ENCODE measurements at places on chromosomes 11 and 22.

- no peak for DNase-seq
Measured at GRCh38 chr11:109338131-109338530, 83.9 kb upstream of the C11orf87 start.

DNA sequence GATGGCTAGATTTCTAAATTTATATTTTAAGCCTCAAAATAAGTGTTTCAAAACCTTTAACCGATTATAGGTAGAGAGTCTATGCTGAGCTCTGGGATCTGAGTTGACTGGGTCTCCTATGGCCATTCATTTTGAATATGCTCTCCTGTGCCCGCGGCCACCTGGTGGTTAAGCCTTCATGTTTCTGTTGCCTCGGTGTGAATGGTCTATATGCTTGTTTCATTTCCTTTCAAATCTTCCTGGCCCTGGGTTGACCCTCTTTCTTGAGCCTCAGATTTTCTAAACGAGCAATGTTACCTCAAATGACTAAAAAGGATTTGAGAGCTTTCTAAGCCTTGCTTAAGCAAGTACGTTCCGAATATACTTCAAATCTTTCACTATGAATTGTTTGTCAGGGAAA, 789.4 kb upstream of the KIRREL3 start:
- no peak for DNase-seq

- DNase-seq, result no peak
Measured at GRCh38 chr11:84581083-84581482, 1046.1 kb downstream of the DLG2 start.

GRCh38 chr11:8202516-8203413, 33.9 kb upstream of the RIC3 start:
- DNase-seq, result no peak

GRCh38 chr22:32839831-32840584, 38.5 kb downstream of the TIMP3 start:
- DNase-seq, result peak; percentile 10

- no peak for DNase-seq
Measured at GRCh38 chr22:40057652-40058051, 62.9 kb downstream of the FAM83F start.

DNA sequence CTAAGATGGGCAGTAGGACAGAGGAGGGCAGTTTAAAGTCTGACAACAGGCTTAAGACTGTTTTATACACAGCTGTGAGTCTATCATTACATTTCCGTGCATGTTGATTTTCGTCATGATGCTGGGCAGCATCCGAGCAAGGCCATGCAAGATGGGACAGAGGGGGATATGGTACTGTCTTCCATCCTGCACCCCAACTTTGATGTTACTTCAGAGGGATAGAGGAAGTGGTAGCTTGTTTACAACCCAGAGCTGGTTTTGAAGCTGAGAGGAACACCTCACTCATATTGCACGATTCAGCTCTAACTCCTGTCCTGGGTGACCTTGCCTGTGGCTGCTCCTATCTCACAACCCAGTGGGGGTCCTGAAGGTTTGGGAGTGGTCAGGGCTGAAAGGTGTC, 3.0 kb upstream of the SORL1 start:
- DNase-seq, result no peak

GRCh38 chr11:74084796-74085541, 76.1 kb upstream of the UCP3 start:
- DNase-seq, result no peak

GRCh38 chr11:88655656-88656055, 318.1 kb upstream of the CTSC start:
- no peak for DNase-seq

DNA sequence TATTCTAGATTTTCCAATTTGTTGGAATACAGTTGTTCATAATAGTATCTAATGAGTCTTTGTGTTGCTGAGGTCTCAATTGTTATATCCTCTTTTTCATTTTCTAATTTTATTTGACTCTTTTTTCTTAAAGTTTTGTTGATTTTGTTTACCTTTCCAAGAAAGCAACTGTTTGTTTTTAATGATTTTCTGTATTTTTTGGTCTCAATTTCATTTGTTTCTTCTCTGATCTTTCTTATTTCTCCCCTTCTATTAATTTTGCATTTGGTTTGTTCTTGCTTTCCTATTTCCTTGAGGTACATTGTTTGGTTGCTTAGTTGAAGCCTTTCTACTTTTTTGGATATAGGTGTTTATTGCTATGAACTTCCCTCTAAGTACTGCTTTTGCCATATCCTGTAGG, 5.2 kb upstream of the OR52A1 start:
- DNase-seq, result no peak

GRCh38 chr11:111499483-111499882, 12.7 kb downstream of the BTG4 start:
- no peak for DNase-seq

GRCh38 chr11:100925935-100926334, 203.7 kb downstream of the PGR start:
- DNase-seq, result no peak

- peak; percentile 53 for DNase-seq
Measured at GRCh38 chr11:3747704-3748103, 49.6 kb downstream of the NUP98 start.

DNA sequence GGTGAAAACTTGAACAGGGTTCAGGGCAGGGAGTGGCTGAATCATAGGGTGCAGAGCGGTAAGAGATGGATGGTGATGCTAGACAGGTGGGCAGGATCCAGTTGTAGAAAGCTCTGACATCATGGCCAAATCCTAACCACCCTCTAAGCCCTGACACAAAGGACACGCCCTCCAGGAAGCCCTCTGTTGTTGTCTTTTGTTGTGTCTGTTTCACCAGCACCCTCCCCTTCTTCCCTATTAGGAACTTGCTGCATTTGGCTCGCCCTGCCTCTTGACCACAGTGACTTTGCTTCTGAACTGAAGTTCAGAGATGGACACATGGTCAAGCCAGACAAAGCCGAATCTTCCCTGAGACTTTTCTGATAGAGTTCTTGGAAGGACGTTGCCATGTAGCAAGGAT, 14.2 kb upstream of the APOL6 start:
- DNase-seq, result no peak

GRCh38 chr11:114082767-114083181, 23.3 kb downstream of the ZBTB16 start:
- DNase-seq, result no peak

GRCh38 chr11:66123902-66124301, 53.8 kb downstream of the PACS1 start:
- no peak for DNase-seq

GRCh38 chr22:20248461-20248978, 19.6 kb downstream of the RTN4R start:
- no peak for DNase-seq

DNA sequence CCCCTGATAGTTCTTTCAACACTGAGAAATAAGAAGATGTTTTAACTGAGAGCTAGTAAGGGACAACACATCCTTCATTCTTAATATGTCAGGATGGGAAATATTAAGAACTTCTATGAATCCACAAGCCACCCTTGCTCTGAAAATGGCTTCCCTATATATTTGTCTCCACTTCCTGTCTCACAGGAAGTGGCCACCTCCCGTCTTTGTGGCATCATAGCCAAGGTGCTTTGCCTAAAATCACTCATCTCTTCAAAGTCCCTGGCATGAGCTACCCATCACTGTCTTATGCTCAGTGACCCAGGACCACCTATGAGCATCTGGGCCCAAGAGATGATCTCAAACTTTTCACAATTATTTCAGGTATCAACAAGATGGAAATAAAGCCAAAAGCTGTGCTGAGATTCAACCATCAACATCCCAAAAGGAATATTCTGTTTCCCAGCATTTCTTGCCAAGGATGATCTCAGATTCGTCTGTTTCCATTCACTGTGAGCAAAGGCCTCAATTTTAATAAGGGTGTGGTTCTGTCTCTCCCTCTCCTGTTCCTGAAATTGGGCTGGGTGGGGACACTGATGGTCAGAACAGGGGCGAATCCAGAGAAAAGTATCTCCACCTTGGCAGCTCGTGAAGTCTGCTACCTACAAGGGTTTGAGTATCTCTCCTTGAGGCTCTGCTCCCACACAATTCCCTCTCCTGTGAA, 493.9 kb downstream of the MN1 start:
- no peak for DNase-seq

DNA sequence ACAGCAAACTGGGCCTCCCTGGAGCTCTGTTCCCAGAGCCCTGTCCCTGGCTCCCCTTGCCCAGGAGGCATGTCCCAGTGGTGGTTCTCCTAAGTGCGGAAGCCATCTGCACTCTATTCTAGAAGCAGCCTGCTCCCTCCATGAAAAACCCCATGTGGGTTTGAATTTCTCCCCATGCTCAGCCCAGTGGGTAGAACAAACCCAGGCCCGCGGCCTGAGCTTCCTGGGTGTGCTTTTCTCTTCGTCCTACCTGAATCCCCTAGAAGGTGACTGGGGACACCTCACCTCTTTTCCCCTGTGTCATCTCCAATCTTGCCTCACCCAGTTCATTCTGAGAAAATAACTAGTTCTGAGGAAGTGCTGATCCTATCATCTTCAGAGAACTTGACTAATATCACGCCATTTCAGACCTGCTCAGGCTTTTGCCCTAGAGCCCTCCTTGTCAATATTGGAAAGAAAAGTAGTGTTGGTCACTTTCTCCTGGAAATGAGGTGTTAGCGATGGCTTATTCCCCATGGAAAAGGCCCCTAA, 15.9 kb downstream of the IL10RA start:
- no peak for DNase-seq

GRCh38 chr11:28099715-28100114, 8.2 kb downstream of the KIF18A start:
- DNase-seq, result no peak

DNA sequence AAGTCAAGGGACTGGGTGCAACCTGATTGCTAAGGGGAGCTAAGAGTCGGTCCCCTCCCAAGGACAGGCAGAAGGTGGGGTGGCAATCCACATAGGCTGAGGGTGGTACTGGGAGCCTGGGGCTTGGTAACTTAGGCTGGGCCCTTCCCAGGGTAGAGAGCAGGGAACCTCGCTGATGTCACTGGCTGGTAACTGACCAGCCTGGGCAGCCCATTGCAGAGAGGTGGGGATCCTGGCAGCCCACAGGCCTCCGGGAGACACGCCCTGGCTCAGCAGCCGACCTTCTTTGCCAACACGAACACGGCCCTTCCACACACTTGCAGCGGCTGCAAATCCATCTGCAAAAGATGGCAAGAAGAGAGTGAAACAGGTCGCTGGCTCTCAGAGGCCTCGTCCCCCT, 25.4 kb downstream of the A4GALT start:
- no peak for DNase-seq

GRCh38 chr22:28768701-28769393, 3.6 kb upstream of the CCDC117 start:
- DNase-seq, result no peak

DNA sequence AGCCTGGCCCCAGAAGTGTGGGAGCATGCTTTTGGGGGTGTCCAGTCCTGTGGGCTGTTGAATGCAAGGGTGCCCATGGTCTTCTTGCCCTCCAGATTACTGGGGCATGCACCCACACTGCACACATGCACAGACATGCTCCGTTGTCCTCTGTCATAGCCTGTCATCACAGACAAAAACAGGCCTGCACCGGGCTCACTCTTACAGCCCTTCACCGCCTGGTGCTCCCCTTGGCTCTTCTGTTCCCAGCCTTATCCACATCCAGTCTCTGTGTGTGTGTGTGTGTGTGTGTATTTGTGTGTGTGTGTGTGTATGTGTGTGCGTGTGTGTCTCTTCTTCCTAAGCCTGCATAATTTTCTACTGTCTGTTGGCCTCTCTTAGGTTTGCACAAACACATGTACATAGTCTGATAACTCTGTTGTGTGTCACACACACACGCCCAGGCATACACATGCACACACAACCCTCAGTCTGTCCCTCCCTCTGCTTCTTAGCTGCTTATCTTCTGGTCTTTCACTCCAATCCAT, 23.4 kb upstream of the NECTIN1 start:
- no peak for DNase-seq

- DNase-seq, result no peak
Measured at GRCh38 chr11:45163956-45164575, 17.6 kb downstream of the PRDM11 start.

GRCh38 chr11:31824332-31824878, 13.3 kb upstream of the PAX6 start:
- no peak for DNase-seq

- no peak for DNase-seq
Measured at GRCh38 chr11:9104580-9104979, 13.2 kb upstream of the SCUBE2 start.

DNA sequence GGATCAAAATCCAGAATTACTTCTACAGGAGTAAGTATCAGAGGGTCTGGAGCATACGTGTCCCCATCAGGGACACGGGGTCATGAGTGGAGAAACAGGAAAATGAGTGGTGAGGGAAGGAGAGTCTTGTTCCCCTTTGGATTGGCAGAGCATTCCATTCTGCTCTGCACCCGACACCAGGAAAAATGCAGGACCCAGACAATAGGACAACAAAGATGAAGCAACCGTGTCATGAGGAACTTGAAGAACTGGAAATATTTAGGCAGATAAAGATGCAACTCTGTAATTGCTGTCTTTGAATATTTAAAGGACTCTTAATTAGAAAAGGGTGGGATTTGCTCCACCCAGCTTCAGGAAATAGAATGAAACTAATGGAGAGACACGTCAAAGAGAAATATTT, 89.0 kb upstream of the BLID start:
- DNase-seq, result no peak

GRCh38 chr11:103584021-103584420, 452.4 kb upstream of the DDI1 start:
- no peak for DNase-seq

GRCh38 chr11:45657496-45658260, 7.7 kb downstream of the CHST1 start:
- DNase-seq, result no peak

GRCh38 chr11:79369055-79369454, 71.8 kb downstream of the TENM4 start:
- DNase-seq, result no peak

GRCh38 chr22:21628386-21629254, 1.2 kb downstream of the YDJC start:
- no peak for DNase-seq

DNA sequence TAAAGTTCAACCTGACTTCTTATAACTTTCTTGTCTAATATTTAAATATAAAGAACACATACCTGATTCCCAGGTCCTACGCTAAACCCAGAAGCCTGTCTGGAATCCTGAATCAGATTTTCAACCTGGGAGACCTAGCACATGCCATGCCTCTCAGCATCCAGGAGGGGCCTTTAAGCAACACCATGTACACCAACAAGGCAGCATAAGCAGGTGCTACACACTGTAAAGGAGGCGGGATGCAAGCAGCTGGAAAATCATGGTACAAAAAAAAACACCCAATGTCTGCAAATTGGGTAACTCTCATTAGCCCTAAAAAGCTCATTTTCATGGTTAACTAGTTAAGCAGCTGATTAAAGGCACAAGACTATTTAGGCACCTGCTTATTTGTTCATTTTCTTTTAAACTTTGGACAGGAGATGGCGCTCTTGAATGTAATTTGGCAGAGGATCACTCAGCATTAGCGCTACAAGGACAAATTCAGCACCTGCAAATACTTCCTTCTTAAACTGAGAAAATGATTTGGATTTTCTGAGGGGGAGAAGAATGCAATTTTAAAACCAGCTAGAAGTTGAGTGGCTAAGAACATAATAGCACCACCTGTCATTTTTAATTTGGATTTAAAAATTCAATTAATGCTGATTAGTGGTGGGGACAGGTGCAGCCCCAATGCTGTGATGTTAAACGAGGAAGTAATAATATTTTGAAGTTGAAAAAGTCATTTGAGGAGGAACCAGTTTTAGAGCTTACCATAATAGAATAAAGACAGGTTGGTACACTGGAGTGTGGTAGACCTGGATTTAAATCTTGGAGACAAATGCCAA, 104.0 kb downstream of the FAR1 start:
- DNase-seq, result peak; percentile 8

GRCh38 chr22:45312856-45313255, 3.1 kb downstream of the FAM118A start:
- DNase-seq, result no peak

Measured in BJ (cell line).